ENCODE measurements at places on chromosomes 13 and 19.

- no peak for DNase-seq
Measured at GRCh38 chr13:67353941-67354340, 123.8 kb upstream of the PCDH9 start.

- DNase-seq: no peak
Measured at GRCh38 chr13:75818179-75818967, 182.2 kb downstream of the LMO7 start.

- no peak for DNase-seq
Measured at GRCh38 chr19:23474761-23475160, 79.5 kb upstream of the ZNF91 start.

GRCh38 chr19:33267706-33268105 is 34.6 kb downstream of the CEBPA start:
- peak; percentile 81 for DNase-seq

DNA sequence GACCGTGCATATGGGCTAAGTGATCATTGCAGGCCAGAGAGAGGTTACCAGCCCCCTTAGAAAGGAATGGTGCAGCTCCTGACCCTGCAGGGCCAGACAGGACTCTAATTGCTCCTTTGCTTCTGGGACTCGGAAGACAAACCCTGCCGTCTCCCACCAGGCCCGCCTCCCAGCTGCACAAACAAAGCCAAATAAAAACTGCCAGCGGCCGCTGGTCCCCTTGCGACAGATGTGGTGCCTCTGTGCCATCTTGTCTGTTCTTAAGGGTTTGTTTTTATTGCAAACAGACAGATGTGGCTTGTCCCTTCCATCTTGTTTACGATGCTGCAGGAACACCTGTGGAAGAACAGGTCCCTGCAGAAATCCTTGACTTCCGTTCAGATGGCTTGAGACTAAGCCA is 434.4 kb upstream of the TSHZ3 start:
- DNase-seq: no peak
